ENCODE measurements at places on chromosomes 3 and 15. TPM values are rescaled to one million over a fixed set of nuclear protein-coding genes. Genes with fewer than 3 reads are reported as not detected.

Gene ALPK3
- 0.63 TPM for total RNA-seq

Gene MKRN3
- 1.8 TPM for total RNA-seq

- H3K4me3 ChIP-seq = no peak overlapping the region
- H3K27me3 ChIP-seq = no peaks in the 10 kb centered on the region
- DNase-seq = no peak
- H3K36me3 ChIP-seq = no peaks in the 10 kb centered on the region
- H3K27ac ChIP-seq = no peak overlapping the region
- no peaks in the 10 kb centered on the region for H3K4me1 ChIP-seq
These were observed 109.1 kb downstream of the LPP start for GRCh38 chr3:188262913-188263683.

DNA sequence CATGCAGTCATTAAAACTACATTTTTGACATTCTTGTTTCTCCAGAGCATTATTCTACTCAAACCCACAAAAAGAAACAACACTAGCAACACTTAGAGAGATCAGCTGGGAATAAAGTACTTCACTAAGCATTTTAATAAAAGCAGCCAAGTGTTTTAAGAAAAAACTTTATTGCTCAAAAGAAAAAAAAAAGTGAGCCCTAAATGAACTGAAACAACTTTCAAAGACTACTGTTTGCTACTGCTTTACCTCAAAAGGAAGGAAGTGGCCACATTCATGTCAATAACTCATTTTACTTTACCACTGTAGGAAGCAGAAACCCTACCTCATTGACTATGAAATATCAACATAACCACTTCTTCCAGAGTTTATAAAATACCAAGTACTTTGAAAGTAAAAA, 91.3 kb downstream of the UACA start:
- no peak for DNase-seq
- no peak overlapping the region for H3K4me3 ChIP-seq
- peaks cover 9% of the 10 kb centered on the region for H3K27me3 ChIP-seq
- H3K36me3 ChIP-seq = no peaks in the 10 kb centered on the region
- H3K4me1 ChIP-seq = peaks cover 8% of the 10 kb centered on the region

DNA sequence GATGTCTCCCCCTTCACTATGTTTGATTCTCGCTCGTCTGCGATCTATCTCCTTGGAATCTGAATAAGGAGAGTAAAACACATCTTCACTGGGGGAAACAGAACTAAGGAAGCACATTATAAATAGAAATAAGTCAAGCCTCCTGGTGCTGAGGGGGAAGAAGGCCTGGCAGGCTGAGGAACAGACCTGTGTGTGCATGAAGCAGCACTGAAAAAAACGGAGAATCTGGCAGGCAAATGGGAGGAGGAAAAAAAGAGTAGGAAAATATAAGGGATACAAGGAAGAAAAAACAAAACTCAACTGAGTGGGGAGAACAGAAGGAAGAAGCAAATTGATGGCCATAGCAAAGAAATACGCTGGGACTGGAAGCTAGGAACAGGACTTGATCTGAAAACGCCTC, 25.7 kb downstream of the PARP16 start:
- no peak overlapping the region for H3K4me3 ChIP-seq
- H3K27ac ChIP-seq = no peak overlapping the region
- H3K36me3 ChIP-seq = peaks cover 50% of the 10 kb centered on the region
- H3K4me1 ChIP-seq = no peaks in the 10 kb centered on the region

DNA sequence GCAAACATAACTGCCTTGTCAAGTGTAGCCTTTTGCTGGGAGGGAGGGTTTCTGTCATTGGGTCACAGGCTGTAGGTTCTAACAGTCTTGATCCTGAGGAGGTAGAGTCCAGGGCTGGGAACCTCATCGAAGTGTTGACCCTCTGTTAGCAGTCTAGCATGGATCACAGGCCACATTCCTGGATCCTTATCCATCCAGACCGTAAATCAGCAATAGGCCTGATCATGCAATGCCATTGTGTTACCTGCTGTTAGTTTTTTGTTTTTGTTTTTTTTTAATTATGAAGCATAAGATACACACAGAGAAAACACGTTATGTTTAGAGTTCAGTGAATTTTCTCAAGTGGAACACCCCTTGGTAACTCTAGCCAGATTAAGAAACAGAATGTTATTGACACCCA, 282.0 kb upstream of the TPM1 start:
- no peaks in the 10 kb centered on the region for H3K4me1 ChIP-seq
- no peak for DNase-seq
- no peaks in the 10 kb centered on the region for H3K36me3 ChIP-seq
- no peak overlapping the region for H3K27ac ChIP-seq

DNA sequence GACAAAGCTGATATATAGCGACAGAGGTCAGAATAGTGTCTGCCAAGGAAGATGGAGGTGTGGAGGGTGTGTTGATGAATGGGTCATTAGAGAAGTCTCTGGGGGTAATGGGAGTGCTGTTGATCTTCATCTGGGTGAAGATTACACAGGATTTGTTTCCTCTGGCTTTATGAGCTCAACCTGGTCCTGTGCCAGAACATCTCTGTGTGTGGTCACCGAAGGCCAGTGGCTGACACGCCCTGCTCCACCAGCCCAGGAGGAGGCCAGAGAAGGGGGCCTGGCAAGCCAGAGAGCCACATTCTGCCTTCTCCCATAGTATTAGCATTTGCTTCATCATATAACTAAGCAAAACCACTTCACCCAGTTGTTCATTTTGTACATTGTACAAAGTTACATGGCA, 121.1 kb downstream of the ZNF621 start:
- H3K27ac ChIP-seq = no peak overlapping the region
- DNase-seq = no peak
- H3K36me3 ChIP-seq = no peaks in the 10 kb centered on the region
- no peaks in the 10 kb centered on the region for H3K4me1 ChIP-seq

DNA sequence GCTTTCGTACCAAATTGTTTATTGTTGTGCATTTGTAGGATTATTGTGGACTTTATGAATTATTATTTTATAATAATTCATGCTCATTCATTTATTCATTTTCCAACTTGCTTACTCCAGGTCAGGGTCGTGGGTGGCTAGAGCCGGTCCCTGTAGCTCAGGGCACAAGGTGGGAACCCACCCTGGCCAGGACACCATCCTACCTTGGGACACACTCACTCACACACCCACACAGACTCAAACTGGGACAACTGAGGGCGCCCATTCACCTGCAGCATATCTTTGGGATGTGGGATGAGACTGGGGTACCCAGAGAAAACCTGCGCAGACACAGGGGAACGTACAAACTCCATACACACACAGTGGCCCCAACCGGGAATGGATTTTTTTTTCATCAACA, 40.6 kb downstream of the SSUH2 start:
- H3K27me3 ChIP-seq = no peaks in the 10 kb centered on the region
- H3K27ac ChIP-seq = no peak overlapping the region

DNA sequence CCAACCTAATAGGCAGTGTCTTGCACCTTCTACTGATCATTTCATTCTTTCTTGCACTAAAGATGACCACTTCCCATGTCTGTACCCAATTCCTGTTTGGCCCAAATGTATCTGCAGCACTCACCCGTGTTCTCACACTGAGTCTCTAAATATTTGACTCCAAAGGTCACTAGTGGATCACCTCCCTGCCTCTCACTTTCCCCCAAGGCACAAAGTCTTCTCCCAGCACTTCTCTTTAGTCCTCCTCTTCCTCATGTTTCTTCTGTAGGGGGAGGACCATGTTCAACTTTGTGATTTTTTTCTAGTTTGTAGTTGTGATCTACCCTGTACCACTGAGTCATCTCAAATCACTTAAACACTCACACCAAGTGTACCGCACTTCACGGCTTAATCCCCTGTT, 13.9 kb downstream of the NR1I2 start:
- DNase-seq = no peak
- H3K27me3 ChIP-seq = no peaks in the 10 kb centered on the region
- no peaks in the 10 kb centered on the region for H3K4me1 ChIP-seq
- H3K36me3 ChIP-seq = no peaks in the 10 kb centered on the region
- H3K27ac ChIP-seq = no peak overlapping the region

DNA sequence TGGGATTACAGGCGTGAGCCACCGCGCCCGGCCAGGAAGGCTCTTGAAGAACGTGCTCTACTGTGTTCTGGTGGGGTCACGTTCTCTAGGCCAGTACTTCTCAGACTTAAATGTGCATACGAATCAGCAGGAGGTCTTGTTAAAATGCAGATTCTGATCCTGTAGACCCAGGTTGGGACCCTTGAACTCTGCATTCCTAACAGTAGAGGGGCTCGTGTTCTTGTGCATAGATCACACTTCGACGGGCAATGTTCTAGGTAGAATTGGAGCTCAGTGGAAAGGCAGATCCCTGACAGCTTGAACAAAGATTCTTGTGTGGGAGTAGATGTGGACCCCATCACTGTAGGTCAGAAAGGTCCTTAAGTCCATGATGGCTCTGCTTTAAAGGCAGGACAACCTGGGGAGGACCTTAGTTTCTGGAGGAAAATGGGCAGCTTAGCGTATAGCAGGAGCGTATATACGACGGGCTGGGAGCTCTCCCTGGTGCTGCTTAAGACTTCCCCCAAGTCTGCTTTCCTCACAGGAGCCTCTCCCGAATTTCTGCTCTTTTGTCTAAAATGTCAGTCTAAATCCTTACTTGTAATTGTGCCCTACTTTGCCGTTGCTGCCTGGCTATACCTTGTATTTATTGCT, 16.9 kb upstream of the FAM81A start:
- H3K27me3 ChIP-seq = no peaks in the 10 kb centered on the region
- peaks cover 7% of the 10 kb centered on the region for H3K4me1 ChIP-seq
- H3K36me3 ChIP-seq = no peaks in the 10 kb centered on the region
- H3K27ac ChIP-seq = no peak overlapping the region
- DNase-seq = no peak
- no peak overlapping the region for H3K4me3 ChIP-seq

DNA sequence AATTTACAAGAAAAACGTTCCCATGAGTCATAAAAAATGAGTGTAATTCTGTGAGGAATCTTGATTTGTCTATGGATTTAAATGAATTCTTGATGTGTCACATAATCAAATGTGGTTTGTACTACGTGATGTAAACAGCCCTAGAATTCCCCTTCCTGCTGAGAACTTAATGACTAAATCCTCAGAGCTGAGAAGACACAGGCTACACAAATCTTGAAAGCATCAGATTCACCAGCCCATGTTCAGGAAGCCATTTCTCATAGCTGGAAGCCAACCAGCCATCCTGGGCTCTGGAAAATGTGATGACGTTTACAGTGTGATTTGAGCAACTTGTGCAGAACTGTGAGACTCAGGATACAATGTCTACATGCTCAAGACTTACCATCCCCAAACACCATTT, 193.7 kb upstream of the MME start:
- H3K27me3 ChIP-seq = no peaks in the 10 kb centered on the region
- H3K4me1 ChIP-seq = no peaks in the 10 kb centered on the region
- H3K4me3 ChIP-seq = no peak overlapping the region
- H3K27ac ChIP-seq = no peak overlapping the region

DNA sequence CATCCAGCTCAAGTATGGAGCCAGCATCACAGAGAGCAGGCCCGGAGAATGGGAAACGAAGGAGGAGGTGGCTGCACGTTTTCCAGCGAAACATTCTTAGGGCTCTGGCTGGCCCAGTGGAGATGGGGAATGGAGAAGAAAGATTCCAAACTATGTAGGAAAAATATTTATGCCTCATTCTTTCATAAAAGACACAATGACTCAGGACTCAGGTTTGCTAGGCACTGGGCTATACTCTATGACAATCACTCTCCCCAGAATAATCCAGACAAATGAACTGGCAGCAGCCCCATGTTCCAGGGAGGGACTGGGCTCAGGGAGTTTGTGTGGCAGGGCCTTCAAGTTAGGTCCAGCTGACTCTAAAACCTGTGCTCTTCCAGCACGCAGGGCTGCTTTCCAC, 110.8 kb upstream of the RAD18 start:
- no peaks in the 10 kb centered on the region for H3K4me1 ChIP-seq
- no peaks in the 10 kb centered on the region for H3K27me3 ChIP-seq
- no peak overlapping the region for H3K4me3 ChIP-seq
- H3K27ac ChIP-seq = no peak overlapping the region
- H3K36me3 ChIP-seq = no peaks in the 10 kb centered on the region
- DNase-seq = no peak

DNA sequence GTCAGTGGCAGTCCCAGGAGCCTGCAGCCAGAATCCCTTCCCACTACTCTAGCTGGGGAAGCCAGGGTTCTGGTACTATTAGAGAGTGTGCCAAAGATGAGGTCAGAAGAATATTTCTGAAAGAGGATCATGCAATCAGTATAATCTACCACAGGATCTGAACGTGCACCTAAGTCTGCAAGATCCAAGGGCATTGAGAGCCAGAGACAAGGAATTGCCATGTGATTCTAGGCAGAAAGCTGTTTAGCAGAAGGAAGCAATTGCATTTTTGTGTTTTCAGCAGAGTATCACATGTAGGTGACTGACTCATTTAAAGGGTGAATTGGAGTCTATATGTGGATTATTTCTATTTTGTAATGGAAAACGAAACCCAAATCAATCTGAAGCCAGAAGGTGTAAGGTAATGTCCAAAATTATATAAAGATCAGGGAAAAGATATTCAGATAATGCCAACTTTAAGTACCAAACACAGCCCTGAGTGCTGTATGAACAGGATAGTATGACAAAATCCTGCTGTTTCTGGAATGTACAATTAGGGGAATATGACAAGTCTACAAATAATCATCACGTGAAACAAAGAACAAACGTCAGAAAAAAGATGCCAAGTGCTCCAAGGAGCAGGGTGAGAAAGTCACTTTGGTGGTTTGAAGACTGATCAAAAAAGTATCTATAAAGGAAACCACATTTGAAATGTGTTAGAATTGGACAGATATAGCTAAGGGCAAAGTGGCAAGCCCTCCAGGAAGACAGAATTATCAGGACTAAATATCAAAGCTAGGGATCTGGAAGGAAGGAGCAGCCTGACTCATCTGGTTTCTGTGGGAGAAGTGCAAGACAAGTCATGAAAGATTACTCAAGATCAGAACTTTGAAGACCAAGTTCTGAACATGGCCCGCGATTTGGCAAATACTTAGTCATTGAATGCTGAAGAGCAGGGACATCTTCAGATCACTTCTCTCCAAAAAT, 1036.6 kb downstream of the NTRK3 start:
- no peaks in the 10 kb centered on the region for H3K36me3 ChIP-seq
- H3K4me1 ChIP-seq = no peaks in the 10 kb centered on the region
- H3K27ac ChIP-seq = no peak overlapping the region
- DNase-seq = no peak
- H3K27me3 ChIP-seq = no peaks in the 10 kb centered on the region
- H3K4me3 ChIP-seq = no peak overlapping the region

GRCh38 chr15:70439880-70440279, 323.5 kb downstream of the UACA start:
- no peak overlapping the region for H3K27ac ChIP-seq
- H3K27me3 ChIP-seq = no peaks in the 10 kb centered on the region
- no peaks in the 10 kb centered on the region for H3K36me3 ChIP-seq
- H3K4me3 ChIP-seq = no peak overlapping the region
- H3K4me1 ChIP-seq = no peaks in the 10 kb centered on the region

DNA sequence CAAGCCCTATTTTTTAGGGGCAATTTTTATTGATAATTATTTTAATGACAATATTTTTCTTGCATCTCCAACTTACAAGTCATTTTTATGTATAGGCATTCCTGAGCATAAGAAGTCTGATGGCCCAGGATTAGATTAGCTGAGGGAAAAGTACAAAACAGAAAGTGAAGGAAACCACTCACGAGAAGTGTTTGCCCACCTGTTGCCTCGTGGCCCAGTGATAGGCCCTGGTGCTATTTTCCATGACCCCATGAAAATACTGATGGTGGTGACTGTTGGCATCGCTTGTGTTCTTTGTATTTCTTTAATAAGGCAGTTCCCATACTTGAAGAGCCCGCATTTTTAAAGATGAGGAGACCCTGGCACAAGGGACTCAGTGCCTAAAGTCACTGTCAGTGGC, 7.9 kb upstream of the LMCD1 start:
- peaks cover 15% of the 10 kb centered on the region for H3K4me1 ChIP-seq
- no peaks in the 10 kb centered on the region for H3K36me3 ChIP-seq
- no peak for DNase-seq
